CD4-positive, alpha-beta memory T cell (primary cell): ENCODE measurements at places on chromosomes 2 and 18.
A peak's percentile ranks its signal among the peaks of the same experiment; 100 is the strongest.

GRCh38 chr18:75070625-75071483 lies 138.1 kb downstream of the PTGR3 start:
- no peaks in the 10 kb centered on the region for H3K36me3 ChIP-seq
- DNase-seq = peak; percentile 70
- no peaks in the 10 kb centered on the region for H3K27me3 ChIP-seq

DNA sequence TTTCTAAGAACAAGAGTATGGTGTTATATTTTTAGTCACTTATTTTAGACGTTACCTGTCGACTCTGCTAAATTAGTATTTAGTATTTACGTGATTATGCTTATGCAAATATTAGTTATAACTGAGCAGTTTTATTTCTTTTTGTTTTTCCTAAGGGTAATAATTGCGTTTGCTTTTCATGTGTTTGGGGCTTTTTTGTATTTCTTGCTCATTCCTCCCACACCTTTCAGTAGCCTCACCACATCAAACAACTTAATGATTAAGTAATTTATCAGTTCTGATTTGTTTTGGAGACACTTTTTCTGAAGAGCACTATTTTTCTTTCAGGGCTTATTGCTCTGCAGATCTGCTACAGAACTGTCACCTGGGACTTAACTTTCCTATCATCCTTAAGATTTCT lies 7.5 kb downstream of the SLC4A1AP start:
- H3K4me1 ChIP-seq = no peaks in the 10 kb centered on the region
- H3K4me3 ChIP-seq = no peak overlapping the region
- H3K27me3 ChIP-seq = no peaks in the 10 kb centered on the region
- no peak overlapping the region for H3K27ac ChIP-seq

GRCh38 chr2:100840519-100840918 lies 20.6 kb downstream of the NPAS2 start:
- H3K27me3 ChIP-seq = no peaks in the 10 kb centered on the region
- no peak overlapping the region for H3K4me3 ChIP-seq
- H3K27ac ChIP-seq = no peak overlapping the region
- H3K36me3 ChIP-seq = no peaks in the 10 kb centered on the region
- no peak for DNase-seq

DNA sequence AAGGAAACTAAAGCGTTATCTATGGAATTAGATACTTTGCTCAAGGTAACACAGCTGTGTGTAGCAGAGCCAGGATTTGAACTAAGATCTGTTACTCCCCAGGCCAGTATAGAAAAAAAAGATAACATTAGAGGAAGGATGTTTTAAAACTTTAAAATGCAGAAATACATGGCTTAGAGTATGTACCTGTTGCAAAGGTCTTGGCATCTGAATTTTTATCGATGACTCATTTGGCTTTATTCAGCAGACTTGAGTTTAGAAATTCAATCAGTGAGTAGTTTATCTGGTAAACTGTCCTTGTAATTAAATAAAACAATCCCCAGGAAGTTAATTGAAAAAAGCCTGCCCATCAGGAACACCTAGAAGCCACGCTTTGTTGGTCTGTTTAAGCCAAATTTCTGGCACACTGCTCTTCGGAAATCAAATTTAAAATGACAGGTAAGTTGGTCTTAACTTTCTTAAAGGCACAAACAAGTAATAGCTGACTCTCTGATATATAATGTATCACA lies 36.9 kb downstream of the SCN9A start:
- H3K27ac ChIP-seq = no peak overlapping the region
- DNase-seq = no peak
- no peak overlapping the region for H3K4me3 ChIP-seq

GRCh38 chr18:78610179-78610578 lies 369.4 kb upstream of the SALL3 start:
- no peaks in the 10 kb centered on the region for H3K4me1 ChIP-seq
- H3K4me3 ChIP-seq = no peak overlapping the region
- no peaks in the 10 kb centered on the region for H3K27me3 ChIP-seq
- no peaks in the 10 kb centered on the region for H3K36me3 ChIP-seq
- H3K27ac ChIP-seq = no peak overlapping the region

- H3K27ac ChIP-seq = no peak overlapping the region
- DNase-seq = no peak
- no peaks in the 10 kb centered on the region for H3K4me1 ChIP-seq
- no peak overlapping the region for H3K4me3 ChIP-seq
- H3K36me3 ChIP-seq = no peaks in the 10 kb centered on the region
These were observed 167.2 kb downstream of the DDX1 start for GRCh38 chr2:15758848-15759247.

- H3K4me1 ChIP-seq = no peaks in the 10 kb centered on the region
- no peak for DNase-seq
- H3K4me3 ChIP-seq = no peak overlapping the region
- H3K36me3 ChIP-seq = no peaks in the 10 kb centered on the region
- peaks cover 5% of the 10 kb centered on the region for H3K27me3 ChIP-seq
These were observed 42.4 kb downstream of the POMC start for GRCh38 chr2:25125976-25126375.

- H3K36me3 ChIP-seq = no peaks in the 10 kb centered on the region
- H3K4me3 ChIP-seq = peak overlapping the region; percentile 57
- peaks cover 43% of the 10 kb centered on the region for H3K4me1 ChIP-seq
These were observed 134.7 kb upstream of the MGAT5 start for GRCh38 chr2:134119117-134119712.

GRCh38 chr2:188196343-188197008 lies 95.2 kb upstream of the GULP1 start:
- no peak overlapping the region for H3K4me3 ChIP-seq
- H3K27ac ChIP-seq = no peak overlapping the region
- no peaks in the 10 kb centered on the region for H3K4me1 ChIP-seq
- no peak for DNase-seq
- no peaks in the 10 kb centered on the region for H3K36me3 ChIP-seq

GRCh38 chr2:86189782-86190416 lies 5.4 kb downstream of the IMMT start:
- H3K36me3 ChIP-seq = no peaks in the 10 kb centered on the region
- H3K4me3 ChIP-seq = no peak overlapping the region
- no peak for DNase-seq
- H3K27ac ChIP-seq = no peak overlapping the region
- no peaks in the 10 kb centered on the region for H3K27me3 ChIP-seq

DNA sequence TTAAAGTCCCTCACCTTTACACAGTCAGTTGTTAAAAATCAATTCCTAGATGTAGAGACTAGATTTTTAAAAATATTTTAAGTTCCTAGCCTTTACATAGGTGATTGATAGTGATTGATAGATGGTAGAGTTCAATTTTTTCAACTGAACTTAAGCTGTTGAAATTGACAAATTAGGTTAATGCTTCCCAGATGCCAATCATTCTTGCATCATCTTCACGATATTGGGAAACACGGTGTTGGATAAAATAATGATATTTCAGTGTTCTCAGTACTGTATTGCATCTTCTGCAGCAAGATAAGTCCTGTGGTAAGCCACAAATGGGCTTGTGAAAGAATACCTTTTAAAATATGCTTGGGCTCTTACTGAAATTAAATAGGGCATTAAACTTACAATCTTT lies 667.6 kb downstream of the STK39 start:
- no peaks in the 10 kb centered on the region for H3K27me3 ChIP-seq
- H3K4me1 ChIP-seq = no peaks in the 10 kb centered on the region
- no peaks in the 10 kb centered on the region for H3K36me3 ChIP-seq
- no peak overlapping the region for H3K27ac ChIP-seq
- H3K4me3 ChIP-seq = no peak overlapping the region
- no peak for DNase-seq

DNA sequence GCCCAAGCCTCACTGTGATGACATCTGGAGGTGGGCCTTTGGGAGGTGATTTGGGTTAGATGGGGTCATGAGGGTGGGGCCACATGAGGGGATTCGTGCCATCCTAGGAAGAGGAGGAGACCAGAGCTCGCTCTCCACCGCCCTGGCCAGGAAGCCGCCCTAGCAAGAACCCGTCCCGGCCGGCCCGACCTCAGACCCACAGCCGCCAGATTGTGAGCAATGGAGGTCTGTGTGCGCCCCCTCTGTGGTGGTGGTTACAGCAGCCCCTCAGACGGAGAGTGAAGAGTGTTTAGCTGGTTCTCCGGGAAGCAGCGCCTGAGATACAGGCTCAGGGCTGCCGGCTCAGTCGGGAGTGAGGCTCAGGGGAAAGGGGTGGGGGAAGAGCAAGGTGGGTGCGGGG lies 83.3 kb downstream of the RTP5 start:
- H3K27me3 ChIP-seq = no peaks in the 10 kb centered on the region
- DNase-seq = no peak
- H3K4me3 ChIP-seq = no peak overlapping the region
- H3K4me1 ChIP-seq = no peaks in the 10 kb centered on the region

DNA sequence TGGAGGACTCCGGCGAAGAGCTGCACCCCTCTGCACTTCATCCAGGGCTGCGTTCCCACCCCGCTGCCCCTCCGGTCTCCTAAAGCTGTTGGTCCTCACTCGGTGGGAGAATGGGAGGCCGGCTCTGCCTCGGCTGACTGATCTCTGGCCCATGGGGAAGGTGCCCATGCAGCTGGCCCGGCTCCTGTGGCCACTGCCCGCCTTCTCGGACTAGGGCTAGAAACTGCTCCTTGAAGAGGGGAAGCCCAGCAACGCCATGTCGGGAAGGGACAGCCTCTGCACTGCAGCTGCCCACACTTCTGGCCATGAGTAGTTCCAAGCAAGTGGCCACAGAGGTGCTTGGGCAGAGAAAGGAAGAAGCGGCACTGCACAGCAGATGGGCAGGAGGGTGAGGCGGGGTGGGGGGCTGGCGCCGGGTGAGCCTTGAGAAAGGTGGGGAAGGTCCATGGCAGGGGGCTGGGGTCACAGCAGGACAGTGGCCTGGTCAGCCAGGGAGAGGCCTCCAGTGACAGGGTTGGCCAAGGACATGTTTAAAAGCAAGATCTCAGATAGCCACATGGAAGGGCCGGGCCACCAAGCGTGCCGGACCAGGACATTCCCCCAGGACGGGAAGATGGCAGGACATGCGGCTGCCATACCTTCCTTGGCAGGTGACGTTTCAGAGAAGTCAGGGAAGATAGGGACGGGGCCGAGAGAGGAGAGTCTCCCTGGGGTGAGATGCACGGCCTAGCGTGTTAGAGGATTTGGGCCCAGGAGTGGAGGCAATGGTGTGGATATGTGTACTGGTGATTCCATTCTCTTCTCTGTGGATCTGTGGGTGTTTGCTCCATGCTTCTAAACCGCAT lies 158.8 kb upstream of the HDAC4 start:
- no peak overlapping the region for H3K4me3 ChIP-seq
- H3K27ac ChIP-seq = no peak overlapping the region
- H3K27me3 ChIP-seq = no peaks in the 10 kb centered on the region
- DNase-seq = no peak
- H3K4me1 ChIP-seq = no peaks in the 10 kb centered on the region

- H3K4me1 ChIP-seq = no peaks in the 10 kb centered on the region
- no peaks in the 10 kb centered on the region for H3K27me3 ChIP-seq
- no peak for DNase-seq
- H3K4me3 ChIP-seq = no peak overlapping the region
- H3K36me3 ChIP-seq = no peaks in the 10 kb centered on the region
These were observed 112.1 kb downstream of the GLI2 start for GRCh38 chr2:120847700-120848321.

GRCh38 chr2:208266936-208267335 lies 881 bp downstream of the PIKFYVE start:
- H3K4me3 ChIP-seq = peak overlapping the region; percentile 47
- H3K27me3 ChIP-seq = no peaks in the 10 kb centered on the region
- H3K36me3 ChIP-seq = peaks cover 6% of the 10 kb centered on the region
- H3K4me1 ChIP-seq = peaks cover 46% of the 10 kb centered on the region
- peak overlapping the region; percentile 75 for H3K27ac ChIP-seq
- DNase-seq = no peak

DNA sequence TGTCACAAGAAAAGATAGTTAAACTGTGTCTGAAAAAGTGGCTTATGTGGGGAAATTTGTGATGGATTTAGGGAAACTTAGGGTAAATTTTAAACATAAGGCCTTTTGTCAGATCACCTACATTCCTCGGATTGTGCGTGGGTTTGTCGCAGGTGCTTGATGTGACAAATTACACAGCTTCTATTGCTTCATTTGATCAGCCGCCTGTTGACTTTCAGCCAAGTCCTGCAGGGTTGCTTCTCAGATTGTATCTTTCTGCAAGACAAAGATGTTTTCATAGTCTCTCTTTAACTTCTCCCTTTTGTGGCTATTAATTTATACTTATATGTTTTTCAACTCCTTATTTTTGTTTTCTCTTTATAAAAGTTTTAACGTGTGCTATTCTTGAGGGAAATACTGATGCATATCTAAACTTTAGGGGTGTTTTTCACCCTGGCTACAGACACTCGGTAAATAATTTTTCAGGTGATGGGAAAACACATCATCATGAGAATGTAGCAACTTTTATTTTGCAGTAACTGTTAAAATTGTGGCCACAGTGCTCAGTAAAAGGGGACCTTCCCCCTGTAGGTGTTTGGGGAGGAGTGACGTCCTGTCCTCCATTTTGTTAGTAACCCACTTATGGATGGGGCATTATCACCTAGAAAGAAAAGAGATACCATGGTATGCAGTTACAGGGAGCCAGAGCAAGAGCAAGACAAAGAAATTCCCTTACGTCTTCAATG lies 31.4 kb downstream of the GALM start:
- H3K4me1 ChIP-seq = peaks cover 100% of the 10 kb centered on the region
- peak; percentile 75 for DNase-seq
- no peaks in the 10 kb centered on the region for H3K27me3 ChIP-seq
- H3K36me3 ChIP-seq = no peaks in the 10 kb centered on the region

- no peaks in the 10 kb centered on the region for H3K4me1 ChIP-seq
- H3K27me3 ChIP-seq = no peaks in the 10 kb centered on the region
- no peak for DNase-seq
- H3K27ac ChIP-seq = no peak overlapping the region
These were observed 215.9 kb downstream of the IRS1 start for GRCh38 chr2:226583715-226584114.

DNA sequence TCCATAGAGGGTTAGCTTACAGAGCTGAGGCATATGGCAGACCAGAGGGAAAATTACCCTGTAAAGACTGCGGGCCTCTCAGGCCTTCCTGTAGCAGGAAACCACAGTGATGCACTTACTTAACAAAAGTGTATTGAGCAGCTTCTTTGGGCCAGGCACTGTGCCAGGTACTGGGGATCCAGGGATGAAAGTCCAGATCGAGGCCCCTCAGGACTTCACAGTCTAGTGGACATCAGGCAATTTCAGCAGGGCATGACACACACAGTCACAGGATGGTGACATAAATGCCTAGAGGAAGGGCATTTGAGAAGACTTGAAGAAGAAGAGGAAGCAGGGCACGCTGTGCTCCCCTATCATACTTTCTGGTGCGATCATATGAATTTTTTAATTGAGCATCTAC lies 71.7 kb downstream of the MARCO start:
- no peaks in the 10 kb centered on the region for H3K4me1 ChIP-seq
- H3K36me3 ChIP-seq = no peaks in the 10 kb centered on the region
- H3K4me3 ChIP-seq = no peak overlapping the region

GRCh38 chr18:6859676-6860422 lies 130.3 kb downstream of the ARHGAP28 start:
- H3K27me3 ChIP-seq = no peaks in the 10 kb centered on the region
- DNase-seq = no peak
- H3K27ac ChIP-seq = no peak overlapping the region
- H3K36me3 ChIP-seq = no peaks in the 10 kb centered on the region
- no peak overlapping the region for H3K4me3 ChIP-seq

- no peaks in the 10 kb centered on the region for H3K36me3 ChIP-seq
- no peaks in the 10 kb centered on the region for H3K27me3 ChIP-seq
- H3K4me1 ChIP-seq = no peaks in the 10 kb centered on the region
- no peak overlapping the region for H3K4me3 ChIP-seq
- no peak overlapping the region for H3K27ac ChIP-seq
These were observed 9.5 kb upstream of the MALL start for GRCh38 chr2:110124939-110125691.

- no peak overlapping the region for H3K4me3 ChIP-seq
- H3K27ac ChIP-seq = no peak overlapping the region
- no peak for DNase-seq
- no peaks in the 10 kb centered on the region for H3K36me3 ChIP-seq
- no peaks in the 10 kb centered on the region for H3K27me3 ChIP-seq
- H3K4me1 ChIP-seq = no peaks in the 10 kb centered on the region
These were observed 6.8 kb upstream of the CIB4 start for GRCh38 chr2:26647981-26648380.
